NCI-H460 (cell line): ENCODE measurements at places on chromosomes 3 and 15. TPM values are rescaled to one million over a fixed set of nuclear protein-coding genes. Genes with fewer than 3 reads are reported as not detected.

DNA sequence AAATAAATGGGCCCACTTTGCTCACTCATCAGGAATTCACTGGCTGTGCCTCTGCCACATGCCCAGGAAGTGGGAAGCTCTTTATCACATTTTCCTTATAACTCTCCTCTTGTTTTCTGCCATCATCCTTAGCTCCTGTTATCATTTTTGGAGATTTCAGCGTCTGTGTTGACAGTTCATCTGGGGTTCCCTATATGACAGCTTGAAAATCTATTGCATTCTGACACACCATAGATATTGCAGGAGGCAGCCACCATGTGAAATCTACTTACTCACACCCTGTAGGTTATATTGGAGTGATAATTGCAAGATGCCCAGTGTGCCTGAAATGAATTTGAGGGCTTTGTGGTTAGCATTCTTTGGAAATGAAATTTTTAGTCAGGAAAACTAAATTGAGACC, 132.9 kb downstream of the RYR3 start:
- no peak for DNase-seq

GRCh38 chr3:38112378-38112761, 24.6 kb downstream of the ACAA1 start:
- DNase-seq, result no peak

Gene DUOXA2
- total RNA-seq, result not detected in 2 replicates

DNA sequence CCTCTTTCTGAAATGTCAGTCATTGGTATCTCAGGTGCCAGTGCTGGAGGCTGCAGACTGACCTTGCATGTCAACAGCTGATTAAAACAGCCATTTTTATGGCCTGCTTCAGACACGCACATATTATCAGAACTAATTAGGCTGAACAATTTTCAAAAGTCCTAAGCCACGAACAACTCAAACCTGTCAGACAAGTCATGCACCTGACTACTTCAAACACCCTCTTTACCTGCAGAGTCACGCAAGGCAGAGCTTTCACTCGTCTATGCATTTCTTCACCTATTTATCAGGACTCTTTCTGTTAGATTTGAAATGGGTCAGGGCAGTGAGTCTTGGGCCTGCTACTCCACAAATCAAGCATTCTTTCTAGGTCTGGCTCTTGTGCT, 26.7 kb downstream of the CLK3 start:
- no peak for DNase-seq

Gene AADACL2
- not detected in 2 replicates for total RNA-seq

- no peak for DNase-seq
Measured at GRCh38 chr3:123759871-123760270, 124.3 kb downstream of the MYLK start.

GRCh38 chr3:152454076-152454875, 185.5 kb downstream of the MBNL1 start:
- no peak for DNase-seq

Gene TMOD2
- 0.72 TPM in 2 replicates for total RNA-seq

DNA sequence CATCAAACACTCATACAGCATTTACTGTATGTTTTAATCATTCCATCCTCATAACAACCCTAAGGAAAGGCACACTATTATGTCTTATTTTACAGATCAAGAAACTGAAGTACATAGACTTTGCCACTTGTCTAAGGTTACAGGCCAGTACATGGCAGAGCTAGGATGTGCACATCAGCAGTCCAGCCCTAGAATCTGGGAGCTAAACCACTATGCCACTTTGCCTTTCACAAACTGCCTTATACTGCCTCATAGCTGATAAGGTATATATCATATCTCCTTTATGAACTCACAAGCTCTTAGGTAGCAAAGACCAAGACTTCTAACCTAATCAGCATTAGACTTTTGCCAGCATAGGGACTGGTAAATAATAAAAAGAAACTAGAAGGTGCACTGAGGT, 49.1 kb downstream of the MYO9A start:
- DNase-seq, result no peak

- DNase-seq, result peak; percentile 11
Measured at GRCh38 chr3:43953814-43954692, 263.3 kb downstream of the ABHD5 start.

DNA sequence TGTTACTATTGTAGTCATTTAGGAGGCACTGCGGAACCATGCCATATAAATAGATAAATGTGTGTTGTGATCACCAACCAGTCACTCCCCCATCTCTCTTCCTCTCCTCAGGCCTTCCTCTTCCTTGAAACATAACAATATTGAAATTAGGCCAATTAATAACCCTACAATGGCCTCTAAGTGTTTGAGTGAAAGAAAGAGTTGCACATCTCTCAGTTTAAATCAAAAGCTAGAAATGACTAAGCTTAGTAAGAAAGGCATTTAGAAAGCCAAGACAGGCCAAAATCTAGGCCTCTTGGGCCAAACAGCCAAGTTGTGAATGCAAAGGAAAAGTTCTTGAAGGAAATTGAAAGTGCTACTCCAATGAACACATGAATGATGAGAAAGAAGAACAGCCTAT, 8.1 kb upstream of the DNASE1L3 start:
- no peak for DNase-seq

GRCh38 chr3:141050576-141051442, at the start of gene SPSB4:
Gene SPSB4 (plus strand): TSS chr3:141051347. CDS start chr3:141066105, 14,758 bp downstream.
- peak; percentile 47 for DNase-seq

DNA sequence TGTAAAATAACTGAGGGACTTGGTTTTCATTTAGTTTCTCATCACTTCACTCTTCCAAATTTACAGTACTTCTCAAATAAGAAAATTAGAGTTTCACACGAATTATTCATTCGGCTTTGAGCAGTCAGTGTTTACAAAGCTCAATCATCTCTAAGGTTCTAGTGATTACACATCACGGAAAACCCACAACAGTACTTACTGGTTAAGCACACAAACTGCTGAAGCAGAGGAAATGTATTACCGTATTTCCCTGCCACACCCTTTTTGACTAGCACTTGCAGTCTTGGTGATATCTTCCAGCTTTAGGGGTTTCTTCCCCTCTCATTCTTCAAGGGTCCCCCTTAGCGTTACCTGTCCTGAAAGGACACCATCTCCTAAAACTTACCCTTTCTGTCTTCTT, 164.8 kb upstream of the CDIN1 start:
- no peak for DNase-seq

GRCh38 chr15:101233651-101234280, 18.1 kb downstream of the CHSY1 start:
- no peak for DNase-seq

Gene PPCDC
- 14.7 and 23.9 TPM in 2 replicates for total RNA-seq

DNA sequence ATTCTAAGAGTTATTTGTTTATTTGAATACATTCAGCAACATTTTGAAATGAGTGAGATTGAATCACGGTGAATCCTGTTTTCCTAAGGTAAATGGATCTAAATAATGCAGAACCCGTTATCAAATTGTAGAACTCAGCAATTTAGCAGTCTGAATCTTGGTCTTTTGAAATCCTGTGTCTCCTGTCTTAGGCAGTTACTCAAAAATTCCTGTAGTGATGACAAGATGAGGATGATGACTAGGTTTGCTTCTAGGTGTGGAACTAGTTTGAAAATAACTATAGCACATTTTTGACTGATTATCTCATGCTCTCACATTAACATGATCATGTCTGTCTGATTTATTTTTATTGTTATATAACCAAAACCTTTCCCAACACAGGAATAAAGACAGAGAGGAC, 115.0 kb downstream of the RAP2B start:
- no peak for DNase-seq

DNA sequence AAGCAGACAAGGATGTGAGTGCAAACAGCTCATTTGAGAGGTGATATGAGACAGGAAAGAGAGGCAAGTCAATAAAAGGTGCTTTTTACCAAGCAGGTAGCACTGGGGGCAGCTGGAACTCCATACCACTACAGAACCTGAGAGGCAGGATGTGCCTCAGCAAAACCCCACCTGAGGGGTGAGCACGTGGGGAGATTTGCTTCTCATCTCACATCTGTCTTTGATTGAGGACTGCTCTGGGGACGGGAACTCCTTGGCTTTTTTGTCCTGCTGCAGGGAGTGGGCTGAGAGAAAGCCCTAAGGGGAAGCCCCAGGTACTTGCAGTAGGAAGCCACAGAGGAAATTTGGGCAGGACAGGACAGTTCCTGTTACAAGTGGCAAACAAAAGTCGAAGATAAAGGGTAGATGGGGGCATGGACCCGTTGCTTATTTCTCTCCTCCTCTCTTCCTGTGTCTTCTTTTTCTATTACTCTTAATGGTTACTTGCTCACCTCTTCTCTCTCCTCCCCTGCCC, 27.1 kb downstream of the CFAP161 start:
- no peak for DNase-seq

- DNase-seq, result no peak
Measured at GRCh38 chr3:280681-281080, 84.1 kb downstream of the CHL1 start.
